Lung (tissue), 17 donors: ENCODE measurements at places on chromosomes 4 and X.
A peak's percentile ranks its signal among the peaks of the same experiment; 100 is the strongest.

GRCh38 chr4:77022560-77023179 lies 53.1 kb downstream of the CCNI start:
- no peak for DNase-seq

- no peak for DNase-seq
Observed at GRCh38 chr4:138698641-138699040, 316.9 kb upstream of the NOCT start.

DNA sequence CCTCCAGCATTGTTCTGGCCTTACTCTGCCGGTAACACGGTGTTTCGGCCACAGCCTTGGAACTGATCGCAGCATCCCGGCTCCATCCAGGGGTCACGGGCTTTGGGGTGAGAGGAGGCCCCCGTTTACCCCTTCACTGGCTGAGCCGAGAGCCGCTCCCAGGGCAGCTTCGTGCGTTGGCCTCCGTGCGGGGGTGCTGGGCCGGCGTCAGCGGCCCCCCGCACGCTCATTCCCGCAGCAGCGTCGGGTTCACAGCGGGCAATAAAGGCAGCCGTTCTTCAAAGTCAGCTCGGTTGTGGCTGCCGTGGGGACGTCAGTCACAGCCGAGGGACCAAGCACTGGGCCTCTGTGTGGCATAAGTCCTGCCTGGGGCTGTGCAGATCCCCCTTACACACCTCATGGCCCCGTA lies 25.3 kb upstream of the PLCXD1 start:
- no peak for DNase-seq

DNA sequence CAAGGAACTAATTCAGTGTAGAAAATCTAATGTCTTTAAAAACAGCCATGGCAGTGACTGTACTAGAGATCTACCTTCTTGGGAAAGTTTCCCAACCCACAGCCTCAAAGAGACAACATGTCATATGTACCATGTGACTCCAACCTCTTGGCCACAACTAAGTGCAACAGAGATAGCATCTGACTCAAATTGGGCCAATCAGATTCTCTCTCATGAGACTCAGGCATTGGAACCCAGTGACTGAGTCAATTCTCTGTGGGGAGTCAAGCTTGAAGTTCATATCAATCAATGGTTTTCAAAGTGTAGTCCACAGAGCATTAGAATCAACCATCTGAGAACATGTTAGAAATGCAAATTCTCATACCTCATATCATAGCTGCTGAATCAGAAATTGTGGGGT lies 123.3 kb downstream of the MBNL3 start:
- DNase-seq: no peak

DNA sequence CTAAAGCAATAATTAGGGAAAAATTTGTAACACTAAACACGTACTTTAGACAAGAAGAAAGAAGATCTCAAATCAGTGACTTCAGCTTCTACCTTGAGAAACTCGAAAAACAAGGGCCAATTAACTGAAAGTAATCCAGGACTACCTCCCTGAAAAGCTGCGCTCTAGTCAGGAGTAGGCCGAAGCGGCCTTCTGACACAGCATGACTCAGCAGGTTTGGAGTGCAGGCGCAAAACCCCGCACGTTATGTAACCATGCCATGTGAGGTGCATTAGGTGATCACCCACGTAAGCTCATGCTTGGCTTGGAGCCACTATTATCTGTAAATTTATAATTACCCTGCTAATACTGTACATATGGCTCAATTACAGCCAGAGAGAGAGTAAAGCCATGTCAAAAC lies 52.8 kb upstream of the CCDC149 start:
- DNase-seq: peak; percentile 19

GRCh38 chrX:17634542-17635207 lies 102.6 kb upstream of the SCML1 start:
- no peak for DNase-seq

GRCh38 chr4:145709843-145710242 lies 29.9 kb downstream of the C4orf51 start:
- no peak for DNase-seq

DNA sequence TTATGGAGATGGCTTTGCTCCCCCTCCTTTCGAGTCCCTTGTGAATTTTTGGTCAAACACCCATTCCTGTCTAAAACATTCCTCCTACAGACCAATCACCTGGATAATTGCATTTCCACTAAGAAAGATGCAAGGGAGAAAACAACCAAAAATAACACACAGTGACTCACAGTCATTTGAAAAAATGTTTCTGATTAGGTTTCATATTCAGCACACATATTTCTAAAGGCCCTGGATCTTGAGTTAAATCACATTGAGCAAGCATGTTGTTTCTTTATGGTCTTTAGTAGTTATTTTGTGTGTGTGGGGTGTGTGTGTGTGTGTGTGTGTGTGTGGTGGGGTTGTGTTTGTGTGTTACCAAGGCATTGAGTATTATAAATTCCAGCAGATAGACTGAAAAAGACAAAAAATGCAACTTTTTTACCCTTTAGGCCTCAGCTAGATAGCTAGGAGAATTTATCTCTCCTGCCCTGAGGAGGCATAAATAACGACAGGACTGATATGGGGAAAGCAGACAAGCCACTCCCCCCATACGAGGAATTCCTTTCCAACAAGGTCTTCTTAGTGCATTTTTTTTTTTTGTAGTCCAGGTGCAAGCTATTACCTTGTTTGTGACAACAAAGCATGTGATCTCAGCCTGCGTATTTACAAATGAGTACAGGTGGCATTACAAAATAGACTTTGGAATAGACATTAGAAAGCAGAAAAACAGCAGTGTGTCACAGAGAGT lies 265.4 kb upstream of the ADGRL3 start:
- no peak for DNase-seq

GRCh38 chr4:174120446-174121295 lies 162.8 kb downstream of the FBXO8 start:
- peak; percentile 72 for DNase-seq
